Calu3 (cell line): ENCODE measurements at places on chromosomes 2 and 18.
A peak's percentile ranks its signal among the peaks of the same experiment; 100 is the strongest.

- no peak for DNase-seq
Measured at GRCh38 chr2:120556911-120557310, 178.8 kb upstream of the GLI2 start.

GRCh38 chr2:37454851-37455762 is 110.7 kb downstream of the QPCT start:
- no peak for DNase-seq

DNA sequence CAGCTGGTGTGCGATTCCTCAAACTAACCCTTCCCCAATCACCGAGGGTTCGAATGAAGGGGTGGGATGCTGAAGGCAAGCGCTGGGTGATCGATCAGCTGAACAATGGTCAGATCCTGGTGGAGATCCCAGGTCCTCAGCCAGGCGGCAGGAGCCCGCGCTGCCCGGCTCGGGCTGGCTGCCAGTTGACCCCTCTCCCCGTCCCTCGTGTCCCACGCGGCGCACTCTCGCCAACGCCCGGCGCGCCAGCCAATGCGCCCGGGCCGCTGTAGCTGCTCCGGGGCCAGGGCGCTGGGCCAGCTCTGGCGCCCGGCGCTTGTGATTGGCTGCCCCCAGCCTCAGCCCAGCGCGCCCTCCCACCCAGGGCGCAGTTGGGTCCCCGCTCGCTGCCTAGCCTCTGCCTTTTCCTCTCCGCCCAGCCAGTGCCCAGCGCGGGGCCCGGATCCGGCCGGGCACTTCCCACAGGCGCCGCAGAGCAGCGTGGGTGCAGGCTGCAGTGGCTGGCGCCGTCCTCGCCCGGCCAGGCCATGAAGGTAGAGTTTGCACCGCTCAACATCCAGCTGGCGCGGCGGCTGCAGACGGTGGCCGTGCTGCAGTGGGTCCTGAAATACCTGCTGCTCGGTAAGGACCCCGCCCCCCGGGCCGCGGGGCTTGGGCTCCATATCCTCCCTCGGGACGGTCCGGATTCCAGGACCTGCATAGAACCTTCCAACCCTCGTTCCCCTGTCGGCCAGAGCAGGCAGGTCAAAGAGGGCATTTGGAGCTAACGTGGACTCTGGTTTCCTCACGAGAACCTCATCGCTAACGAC is at the start of gene MOGAT1:
Gene MOGAT1 (plus strand): TSS at position 400 of the 809 bp plus-strand sequence. CDS start 128 bp downstream, at position 528.
- DNase-seq, result peak; percentile 94

- no peak for DNase-seq
Measured at GRCh38 chr2:151771599-151772358, 37.5 kb upstream of the NEB start.

DNA sequence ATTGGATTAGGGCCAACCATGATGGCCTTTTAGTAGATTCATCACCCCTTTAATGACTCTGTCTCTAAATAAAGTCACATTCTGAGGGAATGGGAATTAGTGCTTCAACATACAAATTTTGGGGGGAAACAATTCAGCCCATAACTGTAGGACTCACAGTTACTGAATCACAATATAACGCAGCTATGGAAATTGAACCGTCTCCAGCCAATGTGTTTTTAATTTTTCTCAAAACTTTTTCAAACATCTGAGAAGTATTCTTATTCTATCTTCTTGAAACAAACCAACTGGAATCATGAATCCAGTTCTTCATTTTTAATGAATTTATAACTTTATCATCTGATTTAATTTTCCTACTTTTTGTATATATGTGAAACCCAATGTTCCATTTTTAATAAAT is 373.1 kb upstream of the SYT4 start:
- no peak for DNase-seq

- DNase-seq, result no peak
Measured at GRCh38 chr2:38554973-38555595, 47.6 kb downstream of the HNRNPLL start.

DNA sequence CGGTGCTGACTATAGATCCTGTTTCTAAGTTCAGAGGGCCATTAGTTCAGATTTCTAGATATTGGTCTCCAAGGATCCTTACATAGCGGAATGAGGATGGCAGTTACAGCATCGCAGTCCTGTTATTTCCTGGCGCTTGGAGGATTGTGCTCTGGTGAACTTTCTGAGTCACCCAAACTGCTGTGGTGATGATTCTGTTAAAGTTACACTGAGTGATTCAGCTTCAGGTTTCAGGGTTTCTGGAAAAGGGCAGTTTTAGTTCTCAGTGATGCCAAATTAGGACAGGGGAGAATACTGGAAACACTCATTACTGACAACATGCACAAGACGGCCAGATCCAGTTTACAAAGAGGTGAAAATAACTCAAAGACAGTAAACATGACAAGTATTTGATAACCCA is 52.1 kb upstream of the ANKRD62 start:
- no peak for DNase-seq

GRCh38 chr2:123648956-123649355 is 376.1 kb upstream of the CNTNAP5 start:
- DNase-seq, result no peak

GRCh38 chr2:5913711-5914395 is 221.7 kb downstream of the SOX11 start:
- no peak for DNase-seq

GRCh38 chr18:8871489-8871888 is 166.1 kb downstream of the MTCL1 start:
- no peak for DNase-seq
